ENCODE measurements at places on chromosomes 4 and X.

- DNase-seq = no peak
Observed at GRCh38 chr4:971666-972500, 1.5 kb downstream of the DGKQ start.

DNA sequence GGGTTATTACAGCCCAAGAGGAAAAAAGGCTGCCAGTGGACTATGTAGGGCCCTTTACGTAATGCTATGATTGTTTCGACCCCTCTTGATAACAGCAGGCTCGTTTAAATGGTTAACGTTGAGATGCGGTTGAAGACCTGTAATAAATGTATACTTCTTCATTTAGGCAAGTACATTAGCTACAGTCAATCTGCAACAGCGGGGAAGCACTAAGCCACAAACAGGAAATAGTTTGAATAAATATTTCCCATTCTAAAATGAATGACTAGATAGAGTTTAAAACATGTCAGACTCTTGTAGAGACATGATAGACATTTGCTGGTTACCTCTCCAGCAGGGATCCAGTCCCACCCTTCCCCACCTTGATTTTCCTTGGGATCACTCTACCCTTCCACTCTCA lies 38.1 kb upstream of the STIM2 start:
- no peak for DNase-seq

GRCh38 chr4:57110640-57111511 lies 691 bp upstream of the IGFBP7 start:
- DNase-seq = no peak

DNA sequence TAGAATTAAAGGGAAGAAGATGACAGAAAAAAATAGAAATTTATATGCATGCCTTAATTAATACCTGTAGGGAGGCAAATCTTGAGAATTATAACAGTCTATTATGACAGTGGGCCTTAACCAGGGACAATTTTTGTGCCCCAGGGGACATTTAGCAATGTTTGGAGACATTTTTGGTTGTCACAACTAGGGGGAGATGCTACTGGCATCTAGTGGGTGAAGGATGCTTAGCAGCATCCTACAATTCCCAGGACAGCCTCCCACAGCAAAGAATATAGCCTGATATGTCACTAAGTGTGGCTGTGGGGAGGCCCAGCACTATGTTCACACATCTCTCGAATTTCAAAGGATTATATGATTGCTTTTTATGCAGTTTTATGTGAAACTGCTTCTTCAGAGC lies 10.5 kb downstream of the GPR82 start:
- no peak for DNase-seq

GRCh38 chrX:15849555-15849954 lies 5.1 kb downstream of the AP1S2 start:
- no peak for DNase-seq

All from aorta (tissue), 5 donors.